ENCODE measurements at places on chromosomes 4 and X.

GRCh38 chrX:7586126-7586525, 256.8 kb upstream of the VCX start:
- DNase-seq, result no peak

GRCh38 chrX:22249371-22249770, 23.3 kb upstream of the CBLL2 start:
- DNase-seq, result no peak

DNA sequence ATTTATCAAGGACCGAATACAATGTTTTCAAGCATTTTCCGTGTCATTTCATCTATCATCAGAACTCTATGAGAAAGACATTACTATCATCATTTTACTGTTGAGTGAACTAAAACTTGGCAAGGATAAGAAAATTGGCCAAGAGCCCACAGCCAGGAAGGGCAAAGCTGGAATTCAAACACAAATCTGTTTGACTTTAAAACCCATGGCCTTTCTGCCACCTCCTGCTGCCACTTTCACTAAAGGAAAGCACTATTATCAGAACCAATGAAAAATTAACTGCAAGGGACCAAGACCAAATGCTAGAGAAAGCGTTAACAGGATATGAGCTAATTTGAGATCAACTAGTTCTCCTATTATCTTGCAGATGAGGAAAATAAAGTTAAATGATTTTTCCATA, 2759.2 kb downstream of the ARAP2 start:
- DNase-seq, result no peak

GRCh38 chr4:183505611-183506388, 942 bp downstream of the ING2 start:
- DNase-seq, result peak; percentile 91

- DNase-seq, result no peak
These were observed 44.8 kb downstream of the PPP2R2C start for GRCh38 chr4:6427439-6428090.

DNA sequence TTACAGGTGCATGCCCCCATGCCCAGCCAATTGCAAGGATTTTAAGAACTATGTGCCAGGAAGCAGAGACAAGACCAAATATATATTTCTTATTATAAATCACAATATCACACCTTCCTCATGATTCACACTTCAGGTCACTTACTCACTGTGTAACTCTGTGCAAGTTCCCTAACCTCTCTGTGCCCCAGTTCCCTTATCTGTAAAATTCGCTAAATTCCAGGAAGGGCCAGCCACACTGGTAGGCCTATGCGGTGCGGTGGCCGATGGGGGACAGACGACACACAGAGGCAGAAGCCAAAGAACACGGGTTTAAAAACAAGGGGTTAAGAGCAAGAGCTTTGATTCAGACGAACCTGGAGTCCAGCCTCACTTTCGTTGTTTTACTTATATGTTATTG, 2.8 kb downstream of the TRIM2 start:
- no peak for DNase-seq

- DNase-seq, result no peak
These were observed 5.3 kb upstream of the COMMD8 start for GRCh38 chr4:47468706-47469365.

DNA sequence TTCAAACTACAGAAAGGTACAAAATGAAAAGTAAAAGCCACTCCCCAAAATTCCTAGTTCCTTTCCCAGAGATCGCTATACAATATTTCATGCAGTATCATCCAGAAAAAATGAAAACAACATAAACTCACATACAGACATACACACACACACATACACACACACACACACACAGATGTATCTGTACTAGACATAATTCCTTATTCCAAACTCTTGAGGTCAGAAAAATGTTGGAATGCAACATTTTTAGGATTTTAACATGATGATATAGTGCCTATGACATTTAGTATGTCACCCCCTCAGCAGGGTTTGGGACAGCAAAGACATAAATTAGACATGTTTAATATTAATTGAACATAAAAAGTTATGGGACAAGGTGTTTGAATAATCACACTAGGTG, 73.4 kb upstream of the LHFPL1 start:
- DNase-seq, result no peak

GRCh38 chrX:15864629-15865028, 10.0 kb upstream of the AP1S2 start:
- DNase-seq, result no peak

DNA sequence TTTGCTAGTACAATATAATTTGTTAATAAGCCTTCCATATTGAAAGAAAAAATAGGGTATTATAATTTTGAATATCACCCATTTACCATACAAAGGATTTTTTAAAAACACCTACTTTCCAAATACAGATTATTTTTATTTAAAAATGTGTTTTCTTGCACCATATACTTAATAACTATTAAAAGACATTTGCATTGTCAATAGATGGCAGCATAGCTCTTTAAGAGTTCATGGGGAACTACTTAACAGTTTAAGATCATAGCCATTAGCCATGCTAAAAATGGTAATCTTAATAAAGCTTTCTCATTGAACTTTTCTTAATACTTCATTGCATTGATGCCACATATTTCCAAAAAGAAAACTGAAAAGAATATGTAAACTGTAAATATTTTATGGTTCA, 1995.9 kb downstream of the C4orf33 start:
- no peak for DNase-seq

DNA sequence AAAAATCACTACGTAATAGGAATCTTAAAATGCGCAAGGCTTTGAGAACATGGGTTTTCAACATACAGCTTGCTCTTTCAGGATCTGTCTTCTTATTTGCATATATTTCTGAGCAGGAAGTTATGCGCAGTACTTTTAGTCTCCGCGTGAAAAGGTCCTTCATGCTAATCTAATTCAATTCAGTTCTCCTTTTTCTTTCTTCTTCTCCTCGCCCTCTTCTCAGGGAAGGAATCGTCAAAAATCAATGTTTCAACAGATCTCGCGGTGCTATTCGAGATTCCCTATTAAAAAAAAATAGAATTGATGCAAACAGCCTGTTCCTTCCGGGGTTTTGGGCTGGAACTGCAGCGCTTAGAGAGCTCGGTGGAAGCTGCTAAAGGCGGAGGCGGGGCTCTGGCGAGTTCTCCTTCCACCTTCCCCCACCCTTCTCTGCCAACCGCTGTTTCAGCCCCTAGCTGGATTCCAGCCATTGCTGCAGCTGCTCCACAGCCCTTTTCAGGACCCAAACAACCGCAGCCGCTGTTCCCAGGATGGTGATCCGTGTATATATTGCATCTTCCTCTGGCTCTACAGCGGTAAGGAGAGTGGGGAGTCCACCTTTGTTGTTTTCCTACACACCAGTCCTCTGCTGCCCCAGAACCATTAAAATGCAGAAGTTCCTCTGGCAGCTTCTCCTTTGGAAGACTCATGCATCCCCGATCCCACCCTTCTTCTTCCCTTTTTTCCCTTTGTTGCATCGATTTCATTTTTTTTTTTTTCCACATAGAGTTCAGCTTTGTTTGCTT, at the start of the genes HMGN5 and SH3BGRL:
Gene HMGN5 (minus strand): TSS at position 243 of the 785 bp plus-strand sequence. CDS start 80,364 bp downstream, outside the sequence.
Gene SH3BGRL (plus strand): TSS at position 432 of the 785 bp plus-strand sequence. CDS start 99 bp downstream, at position 531.
- peak; percentile 93 for DNase-seq

DNA sequence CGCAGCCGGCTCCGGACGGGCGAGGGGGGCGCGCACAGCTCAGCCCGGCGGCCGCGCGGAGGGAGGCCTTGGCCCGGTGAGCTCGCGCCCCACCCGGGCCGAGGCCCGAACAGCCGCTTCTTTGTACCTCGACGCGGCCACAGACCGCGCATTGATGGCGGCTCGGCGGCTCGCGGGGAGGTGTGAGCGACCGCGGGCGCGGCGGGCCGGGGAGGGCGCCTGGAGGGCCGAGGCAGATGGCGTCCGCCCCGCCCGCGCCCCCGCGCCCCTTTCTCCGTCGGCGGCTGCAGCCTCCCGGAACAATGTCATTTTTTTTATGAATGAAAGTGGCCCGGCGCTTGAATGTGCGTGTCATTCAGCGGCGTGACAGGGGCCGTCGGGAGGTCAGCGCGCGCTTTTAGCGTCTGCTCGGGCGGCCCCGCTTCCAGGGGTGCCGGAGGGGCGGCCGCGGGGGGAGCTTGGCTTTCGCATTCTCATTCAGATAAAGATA, 1.8 kb downstream of the FGFR3 start:
- no peak for DNase-seq

- no peak for DNase-seq
These were observed 16.6 kb upstream of the HSFX2 start for GRCh38 chrX:149611623-149612175.

DNA sequence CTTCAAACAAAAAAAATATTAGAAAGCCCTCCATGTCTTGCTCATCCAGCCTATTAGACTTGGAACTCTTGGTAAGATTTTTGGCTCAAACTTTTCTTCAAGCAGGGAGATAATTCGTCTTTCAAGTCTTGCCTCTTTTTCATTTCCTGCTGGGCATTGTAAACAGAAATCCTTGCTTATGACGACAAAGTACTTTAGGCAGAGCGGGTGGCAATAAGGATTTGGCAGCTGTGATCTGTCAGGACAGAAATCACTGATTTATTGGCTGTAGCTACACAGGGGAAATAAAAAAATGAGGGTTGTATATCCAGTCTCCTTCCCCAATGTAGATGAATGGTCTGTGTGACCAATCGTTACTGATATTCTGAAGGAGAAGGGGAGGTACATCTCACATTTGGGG, 121.6 kb downstream of the SLC4A4 start:
- DNase-seq, result no peak

- DNase-seq, result no peak
These were observed 118.8 kb downstream of the PDLIM5 start for GRCh38 chr4:94570558-94570957.

- DNase-seq, result no peak
These were observed 516 bp upstream of the COX18 start for GRCh38 chr4:73070074-73070390.

DNA sequence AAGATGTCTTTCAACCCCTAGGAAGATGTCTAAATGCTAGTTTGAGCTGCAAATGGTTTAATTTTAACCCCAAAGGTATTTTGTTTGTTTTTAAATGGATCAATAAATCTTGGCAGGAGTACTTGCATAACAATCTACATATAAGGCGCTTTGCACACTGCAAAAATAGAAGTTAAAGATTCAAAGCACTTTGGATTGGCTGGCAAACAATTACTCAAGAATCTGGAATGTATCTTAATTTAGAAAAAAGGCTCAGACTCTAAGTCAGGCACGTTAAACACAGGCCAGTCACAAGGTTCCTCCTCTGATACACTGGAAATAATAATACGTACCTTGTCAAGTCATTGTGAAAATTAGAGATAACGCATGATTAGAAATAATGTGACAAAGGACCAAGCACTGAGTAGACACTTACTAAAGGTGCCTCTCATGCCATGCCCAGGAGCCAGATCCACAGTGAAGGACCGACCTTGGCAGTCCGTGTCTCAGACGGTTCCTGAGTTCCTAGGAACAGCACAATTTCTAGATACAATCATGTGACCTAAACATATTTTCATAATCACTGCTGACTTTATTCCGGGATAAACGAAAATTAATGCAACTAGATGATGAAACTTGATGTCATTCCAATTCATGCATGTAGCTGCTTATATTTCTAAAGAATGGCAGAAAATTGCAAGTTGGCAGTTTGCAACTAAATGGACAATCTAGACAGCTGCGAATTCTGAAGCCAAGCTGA, 49.6 kb downstream of the PROM1 start:
- no peak for DNase-seq

DNA sequence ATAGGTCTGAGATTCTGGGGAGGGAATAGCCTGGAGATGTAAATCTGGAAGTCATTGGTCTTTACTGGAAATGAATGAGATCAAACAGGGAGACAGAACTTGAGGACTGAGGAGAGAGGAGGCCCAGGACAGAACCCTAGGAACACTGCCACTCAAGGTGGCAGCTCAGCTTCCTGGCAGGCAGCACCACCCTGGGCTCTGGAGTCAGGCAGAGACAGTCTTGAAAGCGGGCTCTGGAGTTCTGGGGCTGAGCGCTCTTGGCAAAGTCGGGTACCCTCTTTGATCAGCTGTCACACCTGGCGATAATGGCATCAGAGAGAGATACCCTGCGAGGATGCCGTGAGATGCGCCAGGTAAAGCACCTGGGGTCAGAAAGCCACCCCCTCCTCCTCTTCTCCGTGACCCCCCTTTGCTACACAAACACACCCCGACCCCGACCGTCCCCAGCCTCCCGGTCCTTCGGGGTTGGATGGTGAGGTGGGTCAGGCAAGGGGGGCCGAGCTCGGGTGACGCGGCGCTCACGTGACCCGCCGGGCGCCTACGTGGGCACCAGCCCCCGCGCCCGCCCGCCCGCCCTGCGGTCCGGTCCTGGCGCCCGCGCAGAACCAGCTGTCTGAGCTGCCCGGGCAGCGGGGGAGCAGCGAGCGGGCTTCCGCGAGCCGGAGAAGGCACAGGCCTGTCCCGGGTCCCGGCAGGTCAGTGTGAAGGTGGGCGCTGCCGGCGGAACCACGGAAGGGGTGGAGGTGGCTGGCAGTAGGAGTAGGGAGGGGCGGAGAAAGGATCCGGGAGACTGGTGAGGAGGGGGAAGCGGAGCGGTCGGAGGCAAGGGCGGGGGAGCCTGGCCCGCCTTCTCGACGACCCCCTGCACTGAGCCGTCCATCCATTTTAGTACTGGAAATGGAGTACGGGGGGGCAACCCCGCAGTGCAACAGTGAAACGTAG, at the start of gene TCEAL3:
Gene TCEAL3 (plus strand): TSS at position 600 of the 942 bp plus-strand sequence. CDS start 1,102 bp downstream, outside the sequence.
- peak; percentile 87 for DNase-seq

GRCh38 chrX:125947501-125947900, 218.6 kb downstream of the DCAF12L2 start:
- no peak for DNase-seq

GRCh38 chrX:130082244-130083106, 27.8 kb downstream of the ELF4 start:
- peak; percentile 59 for DNase-seq

DNA sequence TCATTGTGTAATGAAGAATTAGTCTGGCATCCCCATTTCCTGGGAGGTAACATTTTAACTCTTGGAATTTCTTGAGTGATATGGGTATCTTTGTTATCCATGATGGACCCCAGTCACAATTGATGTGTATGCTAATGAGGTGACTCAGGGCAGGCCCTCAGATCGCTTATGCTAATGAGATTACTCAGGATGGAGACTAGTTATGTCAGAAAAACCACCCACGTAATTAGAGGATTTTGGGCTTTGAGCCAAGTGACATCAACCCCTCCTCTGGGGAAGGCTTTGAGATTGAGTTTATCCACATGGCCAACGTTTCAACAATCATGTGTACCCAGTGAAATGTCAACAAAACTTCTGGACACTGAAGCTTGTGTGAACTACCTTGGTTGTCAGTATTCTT, 772.7 kb downstream of the STPG2 start:
- no peak for DNase-seq

GRCh38 chr4:1414831-1415680, 8.8 kb upstream of the NKX1-1 start:
- no peak for DNase-seq

DNA sequence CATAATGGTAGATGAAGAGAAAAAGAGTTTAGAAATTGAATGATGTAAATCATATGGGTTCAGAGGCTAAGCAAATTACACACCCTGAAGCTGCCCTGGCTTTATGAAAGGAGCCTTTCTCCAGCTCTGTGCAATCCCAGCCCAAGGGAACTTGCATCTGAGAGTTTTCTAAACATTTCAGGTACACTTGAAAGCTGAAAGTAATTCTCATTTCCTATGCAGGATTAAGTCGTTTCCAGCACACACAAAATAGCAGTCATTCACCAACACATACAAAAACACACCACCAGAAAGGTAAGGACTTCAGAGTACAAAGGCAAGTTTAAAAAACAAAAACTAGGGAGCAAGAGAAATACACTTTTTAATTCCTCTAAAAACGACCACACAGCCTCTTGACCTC, 1.7 kb downstream of the PDGFC start:
- no peak for DNase-seq

- DNase-seq, result no peak
These were observed 77.2 kb upstream of the SPIN4 start for GRCh38 chrX:63428348-63428747.

All from right cardiac atrium (tissue), 5 donors.